Activated T-cell treated with anti-CD3 and anti-CD28 coated beads for 24 hours (primary cell): ENCODE measurements at places on chromosomes 4 and X.

- DNase-seq, result no peak
These were observed 40.5 kb downstream of the MID1IP1 start for GRCh38 chrX:38841750-38842149.

- DNase-seq, result no peak
These were observed 49.9 kb downstream of the IL15 start for GRCh38 chr4:141686146-141686775.

GRCh38 chr4:53914313-53915016 is 149.9 kb downstream of the CHIC2 start:
- DNase-seq, result no peak

DNA sequence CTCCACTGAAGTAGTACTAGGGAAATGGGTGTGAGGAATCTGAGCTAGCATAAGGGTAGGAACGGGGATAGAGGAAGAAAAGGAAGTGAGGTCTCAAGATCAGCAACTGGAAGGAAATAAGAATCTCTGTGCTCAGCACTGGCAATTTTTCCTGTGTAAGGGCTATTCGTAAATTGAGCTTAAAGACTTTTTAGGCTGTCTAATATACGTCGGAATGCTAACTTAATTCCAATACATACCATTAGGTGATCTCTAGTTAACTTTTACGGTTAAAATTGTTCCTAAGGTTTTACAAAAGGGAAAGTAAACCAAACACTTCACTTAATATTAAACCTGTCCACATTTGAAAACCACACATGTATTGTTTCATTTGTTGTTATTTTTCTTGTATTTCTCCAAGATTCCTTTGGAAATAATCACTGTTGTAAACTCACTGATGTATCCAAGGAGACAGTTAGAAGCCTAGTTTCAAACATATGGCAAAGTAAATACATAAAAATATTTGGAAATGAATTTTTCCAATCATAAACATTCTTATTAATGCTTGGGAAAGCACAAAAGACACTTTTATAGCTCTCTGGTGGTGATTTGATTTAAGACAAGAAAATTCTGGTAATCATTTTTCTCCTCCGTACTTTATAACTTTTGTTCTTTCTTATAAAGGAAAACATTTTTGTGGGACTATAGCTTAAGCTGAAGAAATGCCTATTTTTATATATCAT is 28.1 kb upstream of the HPGDS start:
- no peak for DNase-seq

DNA sequence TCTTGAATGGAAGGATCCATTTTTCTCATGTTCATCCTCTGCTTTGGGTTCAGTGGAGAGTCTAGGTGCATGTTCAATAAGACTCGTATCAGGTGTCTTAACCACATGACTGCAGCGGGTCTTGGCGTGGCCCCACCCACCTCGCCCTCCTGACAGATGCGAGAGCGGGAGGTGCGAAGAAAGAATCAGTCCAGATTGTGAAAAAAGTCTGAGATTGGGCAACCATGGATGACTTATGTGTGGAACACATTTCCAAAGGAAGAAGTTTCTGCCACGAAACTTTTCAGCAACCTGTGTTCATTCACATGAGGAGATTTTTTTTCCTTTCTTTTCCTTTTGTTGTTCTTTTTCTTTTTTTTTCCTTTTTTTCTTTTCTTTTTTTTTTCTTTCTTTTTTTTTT is 66.8 kb downstream of the NSD2 start:
- DNase-seq, result no peak
